Placental pericyte (primary cell): ENCODE measurements at places on chromosomes 6 and 20. TPM values are rescaled to one million over a fixed set of nuclear protein-coding genes. Genes with fewer than 3 reads are reported as not detected.

PRR18 gene
- total RNA-seq, result not detected in 2 replicates

EHMT2 gene
- total RNA-seq, result 35.0 and 51.1 TPM in 2 replicates

TRIM31 gene
- not detected in 2 replicates for total RNA-seq

TOP1 gene
- total RNA-seq, result 19.5 and 27.6 TPM in 2 replicates

TCF19 gene
- 0.66 and 57.8 TPM in 2 replicates for total RNA-seq

SAMD5 gene
- 1.1 and 1.7 TPM in 2 replicates for total RNA-seq

CGA gene
- total RNA-seq, result not detected in 2 replicates

MYL9 gene
- total RNA-seq, result 120 and 127 TPM in 2 replicates

WFDC5 gene
- total RNA-seq, result not detected in 2 replicates
